ENCODE measurements at places on chromosomes 1 and 21.

GRCh38 chr1:157969697-157970485 is 23.6 kb upstream of the KIRREL1 start:
- DNase-seq: no peak

GRCh38 chr1:14110040-14110439 is 410.1 kb downstream of the PRDM2 start:
- DNase-seq: no peak

DNA sequence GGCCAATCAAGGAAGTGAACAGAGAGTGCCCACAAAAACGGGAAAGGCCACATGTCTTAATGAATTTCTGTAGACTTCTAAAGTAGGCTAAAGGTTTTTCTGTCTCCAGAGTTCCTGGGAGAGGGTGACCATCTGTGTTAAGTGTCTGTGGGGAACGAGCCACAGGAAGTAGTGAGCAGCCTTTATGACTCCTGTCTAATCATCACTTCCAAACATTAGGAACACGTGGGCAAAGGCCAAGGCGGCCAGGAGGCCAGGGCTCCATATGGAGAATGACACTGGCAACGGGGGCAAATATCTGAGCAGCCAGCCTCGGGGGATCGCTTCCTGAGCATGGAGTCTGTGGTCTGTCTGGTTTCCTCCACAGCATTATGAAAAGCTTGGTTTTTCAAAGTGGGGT is 7.1 kb downstream of the FAM89A start:
- no peak for DNase-seq

DNA sequence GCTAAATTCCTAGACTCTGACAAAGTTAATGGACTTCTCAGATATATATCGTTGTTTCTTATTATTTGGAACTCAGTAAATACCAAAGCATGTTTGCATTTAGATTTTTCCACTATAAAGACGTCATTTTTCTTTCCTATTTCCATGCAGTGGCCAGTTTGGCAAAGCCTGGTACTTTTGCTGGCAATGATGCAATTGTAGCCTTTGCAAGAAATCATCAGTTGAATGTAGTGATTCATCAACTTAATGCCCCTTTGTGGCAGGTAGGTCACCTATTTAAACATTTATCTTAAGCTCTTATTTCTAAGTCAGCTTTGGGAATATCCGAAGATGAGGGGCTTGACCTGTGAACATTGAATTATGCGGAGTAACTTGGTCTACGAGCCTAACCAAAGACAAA is 12.0 kb downstream of the OTUD3 start:
- no peak for DNase-seq

DNA sequence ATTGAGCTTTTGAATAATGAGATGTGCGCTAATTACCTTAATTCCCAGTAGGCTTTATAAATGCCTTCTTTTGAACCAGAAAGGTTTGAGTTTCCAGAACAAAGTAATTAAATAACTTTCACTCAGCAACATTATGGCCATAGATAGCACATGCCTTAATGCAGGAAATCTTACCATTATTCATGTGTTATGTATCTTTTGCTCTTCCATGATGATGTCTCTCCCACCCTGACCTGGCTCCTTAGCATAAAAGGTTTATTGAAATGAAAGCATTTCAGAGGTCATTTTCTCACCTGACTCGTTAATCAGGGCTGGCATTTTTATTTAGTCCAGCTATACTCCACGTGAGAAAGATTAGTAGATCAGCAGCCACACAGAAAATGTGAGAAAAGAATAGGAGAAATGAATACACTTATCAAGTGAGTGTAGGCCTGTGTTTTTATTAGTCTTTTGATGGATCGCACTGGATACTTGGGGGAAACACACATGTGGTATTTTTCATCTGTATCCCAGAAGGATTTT is 180.2 kb downstream of the ATP6V1G3 start:
- DNase-seq: no peak

DNA sequence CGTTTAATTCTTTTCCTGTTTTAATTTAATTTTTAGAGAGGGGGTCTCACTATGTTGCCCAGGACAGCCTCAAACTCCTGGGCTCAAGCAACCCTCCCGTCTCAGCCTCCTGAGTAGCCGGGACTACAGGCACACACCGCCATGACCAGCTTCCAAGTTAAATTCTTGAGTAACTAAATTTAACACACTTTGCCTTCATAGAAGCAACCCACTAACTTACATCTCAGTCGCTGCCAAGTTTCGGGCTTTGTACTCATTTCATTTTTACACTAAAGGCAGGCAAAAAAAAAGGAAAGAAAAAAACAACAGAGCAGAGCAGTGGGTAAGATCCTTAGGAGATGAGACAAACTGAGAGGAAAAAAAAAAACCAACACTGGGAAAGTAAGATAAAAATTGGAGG is 3.5 kb downstream of the TIAM1 start:
- DNase-seq: no peak

- peak; percentile 14 for DNase-seq
Measured at GRCh38 chr1:151720974-151721787, at the start of gene RIIAD1. RIIAD1 (plus strand) TSS chr1:151721522; CDS start chr1:151721537, 15 bp downstream.

GRCh38 chr21:25578056-25578961 is 29.0 kb downstream of the MRPL39 start:
- DNase-seq: no peak

- no peak for DNase-seq
Measured at GRCh38 chr1:226308166-226308722, 720 bp downstream of the LIN9 start.

DNA sequence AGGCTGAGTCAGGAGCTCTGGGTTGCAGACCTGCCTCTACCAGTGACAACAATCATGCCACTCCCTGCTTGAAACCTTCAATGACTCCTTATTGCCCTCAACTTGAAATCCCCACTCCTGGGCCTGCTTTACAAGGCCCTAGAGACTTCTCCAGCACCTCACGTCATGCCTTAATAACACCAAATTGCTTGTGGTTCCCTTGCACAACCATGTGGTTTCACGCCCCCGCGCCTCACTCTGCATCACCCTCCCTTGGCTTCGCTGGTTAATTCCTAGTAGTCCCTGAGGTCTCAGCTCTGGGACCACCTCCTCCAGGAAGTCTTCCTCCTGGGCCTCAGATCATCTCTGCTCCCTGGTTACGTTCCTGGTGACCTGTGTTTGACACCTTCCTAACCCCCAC is 33.0 kb downstream of the EPHA2 start:
- no peak for DNase-seq

- DNase-seq: no peak
Measured at GRCh38 chr1:11960276-11960675, 20.0 kb upstream of the MFN2 start.

GRCh38 chr1:43853161-43853921 is 80.3 kb upstream of the ARTN start:
- no peak for DNase-seq

DNA sequence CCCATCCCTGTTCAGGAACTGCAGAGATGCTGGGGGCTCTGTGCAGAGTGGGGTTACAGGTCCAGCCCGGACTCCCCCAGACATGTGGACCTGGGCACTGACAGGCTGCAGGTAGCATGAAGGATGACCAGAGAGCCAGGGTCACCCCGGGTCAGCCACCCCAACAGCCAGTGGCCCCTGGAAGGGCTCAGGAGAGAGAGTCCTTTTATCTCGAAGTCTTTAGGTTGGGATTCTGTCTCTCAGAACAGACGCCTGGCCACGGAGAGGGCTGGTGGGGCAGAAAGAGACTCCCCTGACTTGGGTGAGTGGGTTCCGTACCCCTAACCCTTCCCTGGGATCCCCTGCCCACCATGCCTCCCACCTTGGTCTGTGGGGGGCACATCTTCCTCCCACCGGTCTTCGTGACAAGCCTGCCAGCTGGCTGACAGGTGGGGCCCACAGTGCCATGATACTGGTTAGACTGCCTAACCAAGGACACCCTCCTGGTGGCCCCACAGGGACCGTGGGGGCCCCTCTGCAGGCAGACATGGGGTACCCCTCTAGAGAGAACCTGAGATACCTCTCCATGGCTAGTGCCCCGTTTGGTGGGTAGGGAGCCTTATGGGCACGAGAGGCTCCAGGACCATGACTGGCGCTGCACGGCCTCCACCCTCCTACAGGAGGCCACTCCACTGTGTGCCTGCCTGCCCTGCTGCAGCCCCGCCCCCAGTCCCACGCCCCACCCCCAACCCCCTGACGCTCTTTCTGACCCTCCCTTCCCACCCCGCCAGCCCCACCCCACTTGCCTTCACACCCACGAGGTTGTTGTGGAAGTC is 24.2 kb downstream of the WNT9A start:
- DNase-seq: no peak

- no peak for DNase-seq
Measured at GRCh38 chr1:54981466-54981865, 1.0 kb downstream of the TMEM61 start.

GRCh38 chr1:176799327-176799726 is 336.4 kb downstream of the PAPPA2 start:
- DNase-seq: no peak

- no peak for DNase-seq
Measured at GRCh38 chr1:33420870-33421775, 9.8 kb downstream of the PHC2 start.

- no peak for DNase-seq
Measured at GRCh38 chr1:94191216-94191615, 46.2 kb downstream of the ARHGAP29 start.

GRCh38 chr1:208737922-208738321 is 493.7 kb upstream of the PLXNA2 start:
- DNase-seq: no peak

- no peak for DNase-seq
Measured at GRCh38 chr1:102967786-102968185, 140.5 kb downstream of the COL11A1 start.

DNA sequence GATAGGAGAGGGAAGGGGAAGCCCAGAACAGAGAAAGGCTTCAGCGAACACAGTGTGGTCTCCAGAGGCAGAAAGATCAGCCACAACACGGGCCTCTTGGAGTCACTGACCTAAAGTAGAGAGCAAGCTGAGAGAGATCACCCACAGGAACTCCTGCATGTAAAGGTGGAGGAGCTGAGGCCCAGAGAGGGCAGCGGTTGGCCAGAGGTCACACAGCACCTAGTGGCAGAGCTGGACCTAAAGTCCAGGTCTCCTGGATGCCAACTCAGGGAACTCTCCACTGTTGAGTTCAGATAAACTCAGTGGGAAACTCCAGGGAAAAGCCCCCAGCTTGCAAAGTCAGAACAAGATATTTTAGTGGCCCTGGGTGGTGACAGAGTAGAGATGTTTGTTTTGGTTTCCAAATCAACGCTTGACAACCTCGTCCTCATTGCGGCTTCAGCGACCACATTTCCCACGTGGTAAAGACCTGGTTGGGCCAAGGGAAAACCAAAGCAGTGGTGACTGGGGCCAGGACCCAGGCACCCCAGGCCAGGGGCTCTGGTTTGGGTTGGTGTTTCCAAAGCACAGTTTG is 4.6 kb downstream of the IFFO2 start:
- peak; percentile 52 for DNase-seq

DNA sequence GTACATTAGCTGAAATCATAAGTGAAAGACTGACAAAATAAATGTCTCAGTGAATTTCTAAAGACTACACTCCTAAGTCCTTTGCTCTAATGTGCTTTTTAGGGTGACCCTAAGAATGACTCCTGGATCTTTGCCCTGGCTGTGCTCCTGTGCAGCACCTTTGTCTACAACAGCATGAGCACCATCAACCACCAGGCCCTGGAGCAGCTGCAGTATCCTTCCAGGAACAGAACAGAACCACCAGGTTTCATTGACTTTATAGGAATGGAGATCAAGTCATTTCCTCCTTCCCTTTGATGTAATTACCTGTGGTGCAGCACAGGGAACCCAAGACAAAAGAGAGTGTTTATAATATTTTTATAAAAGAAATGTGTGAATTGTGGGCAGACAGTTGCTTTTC is 14.1 kb downstream of the GBP6 start:
- DNase-seq: no peak

GRCh38 chr1:61183471-61184039 is 101.2 kb downstream of the NFIA start:
- no peak for DNase-seq

- DNase-seq: no peak
Measured at GRCh38 chr21:41957991-41958766, 4.4 kb upstream of the C2CD2 start.

- no peak for DNase-seq
Measured at GRCh38 chr1:32197837-32198236, 2.6 kb upstream of the CCDC28B start.

- no peak for DNase-seq
Measured at GRCh38 chr1:150021191-150021694, 10.7 kb upstream of the OTUD7B start.

DNA sequence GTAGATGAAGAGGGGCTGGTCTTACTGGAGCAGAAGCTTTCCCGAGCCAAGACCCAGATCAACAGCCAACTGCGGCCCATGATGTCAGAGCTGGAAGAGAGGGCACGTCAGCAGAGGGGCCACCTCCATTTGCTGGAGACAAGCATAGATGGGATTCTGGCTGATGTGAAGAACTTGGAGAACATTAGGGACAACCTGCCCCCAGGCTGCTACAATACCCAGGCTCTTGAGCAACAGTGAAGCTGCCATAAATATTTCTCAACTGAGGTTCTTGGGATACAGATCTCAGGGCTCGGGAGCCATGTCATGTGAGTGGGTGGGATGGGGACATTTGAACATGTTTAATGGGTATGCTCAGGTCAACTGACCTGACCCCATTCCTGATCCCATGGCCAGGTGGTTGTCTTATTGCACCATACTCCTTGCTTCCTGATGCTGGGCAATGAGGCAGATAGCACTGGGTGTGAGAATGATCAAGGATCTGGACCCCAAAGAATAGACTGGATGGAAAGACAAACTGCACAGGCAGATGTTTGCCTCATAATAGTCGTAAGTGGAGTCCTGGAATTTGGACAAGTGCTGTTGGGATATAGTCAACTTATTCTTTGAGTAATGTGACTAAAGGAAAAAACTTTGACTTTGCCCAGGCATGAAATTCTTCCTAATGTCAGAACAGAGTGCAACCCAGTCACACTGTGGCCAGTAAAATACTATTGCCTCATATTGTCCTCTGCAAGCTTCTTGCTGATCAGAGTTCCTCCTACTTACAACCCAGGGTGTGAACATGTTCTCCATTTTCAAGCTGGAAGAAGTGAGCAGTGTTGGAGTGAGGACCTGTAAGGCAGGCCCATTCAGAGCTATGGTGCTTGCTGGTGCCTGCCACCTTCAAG is 57.3 kb downstream of the LAMC2 start:
- DNase-seq: no peak

GRCh38 chr21:20151741-20152140 is 846.5 kb upstream of the NCAM2 start:
- DNase-seq: no peak

GRCh38 chr1:228011721-228012311 is 5.0 kb downstream of the WNT3A start:
- no peak for DNase-seq

DNA sequence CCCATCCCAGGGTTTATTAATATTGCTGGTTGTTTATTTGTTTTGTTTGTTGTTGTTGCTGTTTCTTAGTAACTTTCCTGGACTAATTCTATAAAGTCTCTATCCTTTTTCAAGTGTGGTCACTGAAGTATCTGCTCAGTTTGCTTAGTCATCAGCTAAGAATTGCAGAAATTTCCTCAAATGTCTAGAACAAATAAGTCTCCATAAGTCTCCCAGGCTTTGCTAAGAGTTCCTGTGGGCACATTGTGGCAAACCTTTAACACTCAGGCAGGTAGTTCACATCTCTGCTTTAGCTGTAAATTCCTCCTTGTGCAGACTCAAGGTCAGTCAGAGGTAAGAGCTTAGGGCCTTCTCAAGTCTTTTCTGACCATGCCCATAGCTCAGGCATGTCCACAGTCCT is 38.9 kb upstream of the C1orf185 start:
- no peak for DNase-seq

- no peak for DNase-seq
Measured at GRCh38 chr1:2887941-2888855, 86.7 kb upstream of the TTC34 start.

Measured in stimulated activated CD4-positive, alpha-beta T cell treated with anti-CD3 and anti-CD28 coated beads, Interleukin-1b, Interleukin-23, amount 100 ng/mL, for 24 hours (primary cell).